ENCODE measurements at places on chromosomes 7 and 10.

DNA sequence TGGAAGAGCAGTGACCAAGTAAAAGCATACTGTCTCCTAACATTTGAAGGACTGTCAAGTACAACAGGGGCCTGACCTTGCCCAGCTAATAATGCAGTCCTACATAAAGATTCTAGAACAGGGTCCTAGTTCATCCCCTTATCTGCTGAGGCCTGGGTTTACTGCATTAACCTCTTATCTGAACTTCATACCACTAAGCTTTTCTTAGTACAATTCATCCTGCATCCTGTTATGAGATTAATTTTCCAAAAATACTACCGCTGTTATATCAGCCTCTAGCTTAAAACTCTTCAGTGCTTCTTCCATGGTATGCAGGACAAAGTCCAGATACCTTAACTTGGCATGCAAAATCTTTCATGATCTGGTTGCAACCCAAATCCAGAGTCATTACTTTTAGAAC is 72.5 kb downstream of the CHRM2 start:
- no peak for DNase-seq

DNA sequence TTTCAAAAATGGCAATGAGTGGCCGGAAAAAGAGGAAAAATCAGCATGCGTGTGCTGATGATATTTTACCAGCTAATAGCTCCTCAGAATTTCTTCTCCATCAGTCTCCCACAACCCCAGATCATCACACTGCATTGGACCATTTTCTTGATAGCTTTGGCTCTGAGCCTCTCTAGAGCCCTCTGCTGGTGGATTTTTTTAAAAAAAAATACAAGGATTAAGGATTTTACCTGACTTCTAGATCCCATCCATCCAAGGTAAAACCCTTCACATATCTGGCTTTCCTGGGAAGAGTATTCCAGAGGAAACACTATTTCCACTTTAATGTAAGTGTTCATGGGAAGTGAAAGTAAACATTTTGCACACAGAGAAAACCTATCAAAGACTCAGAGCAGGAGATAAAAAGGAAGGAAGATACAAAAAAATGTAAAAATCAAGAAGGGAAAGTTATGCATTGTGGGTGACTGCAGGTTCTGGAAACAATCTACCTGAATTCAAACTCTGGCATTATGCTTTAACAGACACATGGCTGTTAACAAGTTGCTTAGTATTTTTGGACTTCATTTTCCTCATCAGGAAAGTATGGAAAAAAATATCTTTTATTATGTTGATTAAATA is 380.9 kb downstream of the LRRTM3 start:
- peak; percentile 17 for DNase-seq

- DNase-seq: no peak
Observed at GRCh38 chr10:71629131-71629530, 90.4 kb downstream of the C10orf105 start.

DNA sequence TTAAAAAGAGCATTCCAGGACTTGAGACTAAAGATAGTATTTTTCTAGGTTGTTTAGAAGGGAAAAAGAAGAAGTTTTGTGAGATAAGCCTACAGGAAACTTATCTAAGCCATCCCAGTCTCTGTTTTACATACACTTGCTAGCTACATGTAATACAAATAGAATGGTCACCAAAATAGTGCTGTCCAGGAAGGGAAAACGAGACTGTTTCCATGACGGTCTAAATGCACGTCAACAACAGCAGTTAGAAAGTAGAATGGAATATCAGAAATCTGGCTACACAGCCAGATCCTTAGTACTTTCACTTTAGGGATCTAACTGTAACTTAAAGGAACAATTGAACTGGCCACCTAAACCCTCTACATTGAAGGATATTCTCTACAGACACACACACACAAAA is 117.6 kb downstream of the TSPAN12 start:
- DNase-seq: no peak

GRCh38 chr10:14438057-14438456 is 107.3 kb upstream of the FRMD4A start:
- DNase-seq: no peak

- peak; percentile 47 for DNase-seq
Observed at GRCh38 chr10:91163869-91164474, 56.5 kb upstream of the PCGF5 start.

DNA sequence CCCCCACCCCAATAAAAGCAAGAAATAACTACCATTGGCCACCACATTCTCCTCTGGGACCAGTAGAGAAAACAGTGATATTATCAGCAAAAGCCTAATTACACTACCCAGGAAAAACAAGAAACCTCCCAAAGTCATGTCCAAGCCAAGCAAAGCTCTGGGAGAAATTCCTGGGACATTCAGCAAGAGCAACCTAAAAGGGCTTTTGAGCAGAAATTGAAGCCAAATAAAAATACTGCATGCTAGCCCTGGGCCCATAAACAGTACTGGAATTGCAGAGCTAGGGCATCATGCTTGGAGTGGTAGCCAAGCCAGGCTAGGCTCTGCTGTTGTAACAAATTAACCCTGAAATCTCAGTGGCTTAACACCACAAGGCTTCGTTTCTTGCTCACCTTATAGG is 347.9 kb downstream of the LRMDA start:
- DNase-seq: no peak

DNA sequence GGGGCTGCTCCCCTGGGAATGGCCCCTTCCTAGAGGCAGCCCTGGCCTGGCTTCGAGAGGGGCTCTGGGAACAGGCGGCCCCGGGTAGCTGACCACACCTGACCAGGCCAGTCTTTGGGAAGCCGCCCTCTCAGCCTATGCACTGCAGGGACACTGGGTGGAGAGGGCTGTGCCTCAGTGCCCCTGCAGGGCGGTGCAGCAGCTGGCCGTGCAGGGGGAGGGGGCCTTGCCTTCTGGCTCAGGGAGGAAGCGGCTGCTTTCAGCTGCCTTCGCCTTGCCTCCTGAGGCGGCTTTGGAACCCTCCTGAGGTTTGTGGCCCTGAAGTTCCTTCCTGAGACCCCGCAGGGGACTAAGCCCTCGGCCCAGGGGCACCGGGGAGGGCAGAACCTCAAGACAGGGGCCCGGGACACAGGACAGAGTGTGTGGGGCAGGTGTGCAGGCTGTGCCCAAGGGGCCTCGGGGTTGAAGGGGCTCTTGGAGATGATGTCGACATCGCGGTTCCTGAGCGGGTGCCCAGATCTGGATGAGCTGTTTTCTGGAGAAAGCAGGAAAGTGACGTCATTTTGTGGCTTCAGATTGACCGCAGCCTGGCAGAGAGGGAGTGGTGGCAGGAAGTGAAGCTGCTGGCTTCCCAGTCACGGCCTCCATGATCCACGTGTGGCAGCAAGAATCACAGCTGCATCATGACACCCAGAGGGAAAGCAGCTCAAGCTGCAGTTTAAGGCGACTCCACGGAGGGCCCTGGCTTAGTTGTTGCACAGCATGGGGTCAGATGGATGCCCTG is 17.7 kb downstream of the ADAM8 start:
- peak; percentile 98 for DNase-seq

- no peak for DNase-seq
Observed at GRCh38 chr10:3409928-3410327, 237.3 kb upstream of the PITRM1 start.

- DNase-seq: no peak
Observed at GRCh38 chr10:132796846-132797245, 10.9 kb upstream of the NKX6-2 start.

- DNase-seq: no peak
Observed at GRCh38 chr10:61821693-61822092, 79.8 kb upstream of the ARID5B start.

DNA sequence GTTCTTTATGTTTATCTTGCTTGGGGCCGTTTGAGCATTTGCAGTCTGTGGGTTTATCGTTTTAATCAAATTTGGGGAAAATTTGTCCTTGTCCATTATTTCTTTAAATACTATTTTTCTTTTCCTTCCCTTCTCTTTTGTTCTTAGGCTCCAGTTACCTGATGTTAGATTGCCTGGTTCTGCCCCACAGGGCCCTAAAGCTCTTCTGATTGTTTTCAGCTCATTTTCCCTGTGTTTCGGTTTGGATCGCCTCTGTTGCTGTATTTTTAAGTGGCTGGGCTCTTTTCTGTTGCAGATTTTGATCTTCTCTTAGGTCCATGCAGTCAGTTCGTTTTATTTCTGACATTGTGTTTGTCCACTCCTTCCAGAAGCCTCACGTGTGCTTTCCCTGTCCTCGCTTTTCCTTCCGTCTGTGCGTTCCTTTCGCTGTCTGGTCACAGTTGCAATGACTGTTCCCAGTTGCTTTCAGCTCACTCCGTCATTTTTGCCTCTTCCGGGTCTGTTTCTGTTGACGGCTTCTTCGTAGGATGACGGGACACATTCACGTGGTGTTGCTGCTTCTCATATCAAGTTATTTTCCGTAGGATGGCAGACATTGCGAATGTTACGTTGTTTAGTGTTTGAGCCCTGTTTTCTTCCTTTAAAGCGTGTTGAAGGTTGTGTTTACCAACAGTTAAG is 111.4 kb downstream of the INPP5A start:
- no peak for DNase-seq

GRCh38 chr7:48255046-48255445 is 83.8 kb downstream of the ABCA13 start:
- DNase-seq: peak; percentile 45

DNA sequence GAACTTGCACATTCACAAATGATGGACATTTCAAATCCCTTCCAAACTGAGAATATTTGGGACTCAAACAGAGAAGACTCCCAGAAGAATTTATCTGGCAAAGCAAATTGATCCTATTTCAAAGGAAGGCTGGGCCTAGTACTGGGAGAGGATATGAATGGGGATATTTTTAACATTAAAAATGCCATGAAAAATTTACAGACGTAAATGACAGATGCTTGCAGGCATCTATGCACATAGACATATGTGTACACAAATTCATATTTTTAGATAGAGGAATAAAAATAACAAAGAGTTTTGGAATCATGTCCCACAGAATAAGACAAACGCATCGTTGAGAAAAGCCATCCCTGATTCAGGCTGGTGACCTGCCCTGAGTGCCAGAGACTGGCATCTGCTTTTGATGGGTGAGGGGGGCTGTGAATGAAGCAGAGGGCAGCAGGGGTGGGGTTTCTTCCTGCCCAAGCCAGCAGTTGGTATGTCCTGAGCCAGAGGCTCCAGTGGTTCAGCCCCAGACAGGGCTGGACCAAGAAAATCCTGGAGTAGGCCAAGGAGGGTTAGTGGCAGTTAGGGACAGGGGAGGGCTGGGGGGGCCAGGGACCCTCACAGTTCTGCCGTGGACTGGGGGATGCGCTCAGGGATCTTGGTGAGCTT is 138.5 kb downstream of the SLIT1 start:
- no peak for DNase-seq

DNA sequence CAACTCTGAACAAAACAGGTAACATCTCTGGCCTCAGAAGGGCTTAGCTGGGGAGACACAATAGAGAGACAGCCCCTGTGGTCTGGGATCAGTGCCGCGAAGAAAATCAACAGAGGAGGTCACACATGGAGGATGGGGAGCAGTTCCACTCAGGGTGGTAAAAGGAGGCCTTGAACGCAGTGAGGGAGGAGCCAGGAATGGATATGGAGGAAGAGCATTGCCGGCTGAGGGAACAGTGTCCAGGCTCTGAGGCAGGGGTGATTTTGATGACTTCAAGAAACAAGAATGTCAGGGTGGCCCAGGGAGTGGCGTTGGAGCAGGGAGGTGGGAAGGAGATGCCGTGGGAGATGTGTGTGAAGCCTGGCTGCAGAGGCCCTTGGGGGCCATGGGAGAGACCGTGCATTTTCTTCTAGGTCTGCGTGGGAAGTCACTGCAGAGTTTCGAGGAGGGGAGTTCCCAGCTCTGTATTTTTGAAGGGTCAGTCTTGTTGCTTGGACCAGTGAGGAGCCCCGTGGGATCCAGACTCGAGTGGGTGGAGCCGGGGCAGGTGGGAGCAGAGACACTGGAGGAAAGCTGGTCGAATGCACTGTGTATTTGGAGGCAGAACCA is 35.7 kb upstream of the SH2D4B start:
- no peak for DNase-seq

GRCh38 chr7:42548816-42549611 is 312.0 kb upstream of the GLI3 start:
- DNase-seq: no peak

DNA sequence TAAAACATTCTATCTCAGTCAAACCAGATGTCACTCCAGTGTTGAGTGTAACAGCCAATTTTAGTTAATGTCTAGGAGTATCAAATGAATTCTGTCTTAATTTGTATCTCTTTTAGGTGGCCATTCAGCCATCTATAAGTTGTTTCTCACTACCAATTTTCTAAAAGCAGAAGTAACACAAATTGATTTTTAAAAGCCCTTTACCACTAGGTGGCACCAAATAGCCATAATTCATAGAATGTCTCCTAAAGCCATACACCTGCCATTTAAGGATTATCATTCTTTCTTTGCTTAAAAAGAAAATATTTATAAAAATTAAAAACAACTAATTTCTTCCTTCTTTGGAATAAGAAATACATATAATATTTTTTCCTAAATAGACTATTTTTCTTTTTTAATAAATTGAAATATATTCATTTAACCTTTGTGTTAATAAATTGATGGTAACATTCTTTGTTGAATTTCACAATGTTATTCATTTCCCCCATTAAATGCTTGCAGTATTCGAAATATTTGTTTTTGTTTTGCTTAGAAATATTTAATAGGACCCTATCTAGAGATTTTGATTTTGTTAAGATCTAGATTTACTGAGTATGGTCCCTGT is 107.8 kb upstream of the PPP1R3A start:
- DNase-seq: peak; percentile 89

- DNase-seq: no peak
Observed at GRCh38 chr10:76297780-76298281, 866.4 kb downstream of the LRMDA start.

GRCh38 chr10:128053356-128053755 is 72.9 kb downstream of the MKI67 start:
- DNase-seq: no peak

GRCh38 chr10:110919349-110919931 is at the start of gene SHOC2:
SHOC2 (plus strand) TSS chr10:110919604; CDS start chr10:110964359, 44,755 bp downstream.
- no peak for DNase-seq

DNA sequence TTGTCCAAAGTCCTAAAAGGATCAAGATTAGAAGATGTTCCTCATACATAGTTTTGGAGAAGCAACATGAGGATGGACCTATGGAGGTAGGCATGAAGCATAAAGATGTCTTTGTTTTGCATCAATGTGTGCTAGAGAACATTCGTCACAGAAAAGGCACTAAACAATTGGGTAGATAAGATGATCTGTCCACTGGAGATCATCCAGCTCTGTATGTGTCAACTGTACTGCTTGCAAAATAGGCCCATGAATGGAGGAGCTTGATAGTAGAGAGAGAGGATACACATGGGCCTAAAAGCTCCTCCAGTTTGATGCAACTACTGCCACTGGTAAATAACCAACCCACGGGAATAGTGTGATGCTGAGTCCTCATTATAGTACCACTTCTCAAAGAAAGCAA is 286.4 kb upstream of the HGF start:
- no peak for DNase-seq

DNA sequence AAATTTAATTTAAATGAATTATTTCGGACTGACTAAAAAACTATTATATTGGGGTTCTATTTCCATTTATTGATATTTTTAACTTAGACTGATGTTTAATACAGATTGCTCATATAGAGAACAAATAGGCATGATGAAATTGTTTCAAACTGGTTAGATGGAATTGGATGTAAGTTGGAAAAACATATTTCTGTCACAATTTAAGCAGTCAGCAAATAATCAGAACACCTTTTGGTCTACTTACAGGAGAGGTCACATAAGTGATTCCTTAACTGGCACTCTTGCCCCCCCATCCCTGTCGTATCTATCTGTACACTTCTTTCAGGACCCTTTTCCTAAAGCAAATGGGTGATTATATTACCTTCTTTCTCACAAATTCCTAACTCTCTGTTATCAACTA is 138.4 kb downstream of the PLXDC2 start:
- DNase-seq: no peak
